ENCODE measurements at places on chromosomes 4 and X.

DNA sequence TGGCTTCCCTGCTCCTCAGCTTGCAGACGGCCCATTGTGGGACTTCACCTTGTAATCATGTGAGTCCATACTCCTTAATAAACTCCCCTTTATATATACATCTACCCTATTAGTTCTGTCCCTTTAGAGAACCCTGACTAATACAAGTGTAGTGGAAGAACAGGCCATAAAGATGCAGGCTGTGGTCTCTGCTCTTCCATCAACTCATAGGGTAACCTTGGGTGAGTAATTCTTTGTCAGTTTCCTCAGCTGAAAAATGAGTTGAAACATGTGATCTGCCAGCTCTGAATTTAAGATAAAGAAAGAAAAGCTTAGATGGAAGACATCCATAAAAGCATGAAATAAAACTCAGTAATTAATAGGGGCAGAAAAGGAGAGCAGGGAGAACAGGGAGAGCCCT lies 103.6 kb downstream of the ENOX2 start:
- no peak for DNase-seq

- DNase-seq = no peak
Observed at GRCh38 chrX:46648660-46649059, 75.1 kb downstream of the CHST7 start.

DNA sequence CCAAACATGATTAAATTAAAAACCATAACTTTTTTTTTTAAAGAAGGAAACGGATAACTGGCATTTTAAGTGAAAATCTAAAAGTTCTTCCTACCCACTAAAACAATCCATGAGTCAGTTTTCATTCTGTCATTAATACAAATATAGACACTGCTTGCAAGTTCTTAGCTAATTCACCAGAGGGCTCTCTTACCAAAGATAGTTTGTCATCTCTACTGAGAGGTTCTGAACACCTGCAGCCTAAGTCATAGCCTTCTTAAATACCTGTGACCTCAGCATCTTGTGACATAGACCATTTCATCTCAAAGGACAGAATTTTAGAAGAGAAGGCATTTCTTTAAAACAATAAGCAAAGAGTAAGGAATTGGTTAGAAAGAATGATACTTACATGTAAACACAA lies 65.3 kb upstream of the FAM120C start:
- peak; percentile 13 for DNase-seq

DNA sequence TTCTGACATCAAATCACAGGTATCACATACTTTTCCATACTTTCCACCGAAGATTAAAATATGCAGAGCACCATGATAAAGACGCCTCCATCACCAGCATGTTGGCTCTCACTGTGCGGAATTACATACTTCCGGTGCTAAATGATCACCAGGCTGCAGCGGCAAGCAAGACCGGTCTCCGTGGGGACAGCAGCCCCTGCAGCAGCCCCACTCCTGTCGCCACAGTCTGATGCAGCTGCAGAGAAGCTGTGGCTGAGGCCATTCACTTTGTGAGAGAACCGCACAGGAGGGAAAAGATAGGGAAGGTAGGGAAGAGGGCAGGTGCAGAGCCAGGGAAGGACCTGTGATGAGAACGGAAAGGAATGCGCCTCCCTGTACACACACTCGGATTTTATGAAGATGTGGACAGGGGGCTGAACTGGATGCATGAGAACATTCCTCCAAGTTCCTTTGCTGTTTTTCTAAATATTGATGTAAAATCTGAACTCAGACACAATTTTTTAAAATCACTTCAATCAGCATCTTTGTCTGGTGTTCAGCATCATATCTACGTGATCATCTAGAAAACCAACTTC lies 38.3 kb downstream of the AFAP1 start:
- no peak for DNase-seq

DNA sequence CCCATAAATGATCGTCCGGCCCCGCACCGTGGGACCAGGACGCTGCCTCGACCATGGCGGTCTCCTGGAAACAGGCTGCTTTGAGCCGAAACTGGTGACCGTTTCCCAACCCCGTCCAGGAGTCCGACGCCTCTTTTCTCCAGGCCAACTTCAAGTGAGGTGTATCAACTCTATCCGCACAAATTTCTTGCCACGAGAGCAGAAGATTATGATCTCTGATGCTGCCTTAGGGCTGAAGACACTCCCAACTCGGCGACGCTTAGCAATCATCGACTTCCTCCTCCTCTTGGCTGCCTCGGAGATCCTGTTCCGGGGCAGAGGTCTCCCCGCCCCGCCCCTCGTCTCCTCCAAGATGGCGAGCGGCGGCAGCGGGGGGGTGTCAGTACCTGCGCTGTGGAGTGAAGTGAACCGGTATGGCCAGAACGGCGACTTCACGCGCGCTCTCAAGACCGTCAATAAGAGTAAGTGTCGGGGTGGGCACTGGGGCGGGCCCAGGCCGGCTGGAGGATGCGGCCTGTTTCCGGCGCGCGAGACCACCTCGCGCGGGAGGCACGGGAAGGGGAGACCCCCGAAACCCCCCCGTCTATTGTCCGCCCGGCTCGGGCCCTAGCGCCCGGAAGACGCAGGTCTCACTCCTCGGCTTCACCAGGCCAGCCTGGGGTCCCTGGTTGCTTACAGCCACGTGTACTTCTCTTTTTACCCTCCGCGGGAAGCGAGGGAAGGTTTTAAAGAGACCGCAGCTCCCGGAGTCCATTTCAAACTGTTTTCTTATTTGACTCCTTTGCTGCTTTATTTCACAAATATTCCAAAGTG lies at the start of gene SRP72:
Gene SRP72, plus strand, starts transcription at position 334 of the 813 bp plus-strand sequence. Its CDS starts 19 bp downstream, at position 353.
- peak; percentile 90 for DNase-seq

DNA sequence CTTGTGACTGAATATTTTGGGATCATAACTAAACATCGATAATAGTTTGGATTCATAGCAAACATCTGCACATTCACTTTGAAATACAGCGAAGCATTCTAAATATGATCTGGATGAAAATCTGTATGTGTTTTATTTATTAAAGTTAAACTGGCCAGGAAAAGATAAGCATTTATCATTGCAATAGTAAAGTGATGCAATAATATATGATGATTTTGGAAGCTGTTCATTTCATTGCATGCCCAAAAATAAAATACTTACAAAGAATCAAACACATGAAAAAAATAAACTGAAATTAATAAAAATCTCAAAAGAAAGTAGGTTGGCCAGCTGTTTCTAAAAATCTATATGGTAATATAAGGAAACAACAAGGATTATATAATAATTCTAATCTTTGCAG lies 1.9 kb downstream of the PRDM5 start:
- DNase-seq = no peak

DNA sequence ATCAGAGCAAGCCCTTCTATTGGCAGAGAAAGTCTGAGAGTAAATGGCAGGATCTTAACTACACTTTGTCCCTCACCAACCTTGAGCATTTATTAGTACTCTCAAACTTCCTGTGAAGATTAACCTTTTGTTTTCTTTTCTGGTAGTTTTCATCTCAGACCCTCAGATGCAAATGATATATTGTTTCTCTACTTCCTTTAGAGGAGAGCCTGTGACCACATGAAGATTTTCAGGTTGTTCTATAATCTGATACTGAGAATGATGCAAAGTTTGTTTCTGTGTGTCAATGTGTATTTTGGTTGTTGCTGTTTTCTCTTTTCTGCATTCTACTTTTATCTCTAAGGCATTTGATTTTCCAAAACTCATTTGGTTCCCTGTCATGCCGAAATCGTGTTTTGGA lies 165.8 kb upstream of the CYSLTR1 start:
- DNase-seq = peak; percentile 35

- no peak for DNase-seq
Observed at GRCh38 chr4:93212250-93212649, 616.3 kb upstream of the ATOH1 start.

GRCh38 chrX:53290441-53291041 lies 9.2 kb upstream of the IQSEC2 start:
- DNase-seq = no peak

- DNase-seq = no peak
Observed at GRCh38 chrX:17587366-17587765, 149.9 kb upstream of the SCML1 start.

DNA sequence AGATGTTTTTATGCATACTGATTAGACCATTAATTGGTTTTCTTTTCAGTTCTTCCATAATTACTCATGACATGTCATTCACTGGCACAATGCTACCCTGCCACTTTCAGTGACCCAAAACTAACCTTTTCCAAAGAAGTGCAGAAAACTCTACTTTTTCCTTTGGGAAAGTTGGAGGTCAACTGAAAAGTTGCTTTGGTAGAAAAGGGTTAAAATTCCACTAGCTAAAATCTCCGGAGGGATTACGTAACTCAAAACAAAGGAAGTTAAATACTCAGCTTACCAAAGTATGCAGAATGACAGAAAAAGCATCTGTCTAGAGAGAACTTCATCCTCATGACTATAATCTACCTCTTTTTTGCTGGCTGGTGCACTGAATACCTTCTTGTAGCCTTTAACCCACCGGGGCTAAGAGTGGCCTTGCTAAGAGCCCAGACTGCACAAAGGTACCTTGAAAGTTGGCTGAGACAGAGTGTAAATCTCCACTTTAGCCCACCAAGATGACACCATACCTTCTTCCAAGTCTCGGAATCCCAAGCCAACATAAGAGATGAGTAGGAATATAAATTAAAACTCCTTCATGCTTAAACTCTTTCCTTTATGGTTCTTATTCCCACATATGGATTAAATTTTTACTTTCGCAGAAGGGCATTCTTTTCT lies 1099.5 kb upstream of the INTU start:
- DNase-seq = no peak

GRCh38 chr4:72418458-72418857 lies 150.6 kb downstream of the ADAMTS3 start:
- no peak for DNase-seq

DNA sequence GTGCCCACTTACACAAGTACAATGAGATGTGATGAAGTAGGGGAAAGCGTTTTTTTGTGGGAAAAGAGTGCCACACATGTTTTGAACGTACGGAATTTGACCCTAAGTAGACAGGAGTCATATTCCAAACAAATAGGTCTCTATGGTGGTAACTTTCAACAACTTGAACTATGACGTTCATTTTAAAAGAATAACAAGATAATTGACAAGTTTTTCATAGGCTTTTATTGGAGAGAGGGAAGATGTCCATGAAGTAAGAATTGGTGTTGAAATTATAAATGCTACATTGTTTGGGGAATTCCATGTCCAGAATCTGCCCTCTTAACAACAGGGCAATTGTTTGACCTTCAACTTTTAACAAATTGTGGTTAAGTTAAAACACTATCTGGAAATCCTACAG lies 126.5 kb downstream of the GASK1B start:
- no peak for DNase-seq

GRCh38 chr4:141731481-141731880 lies 95.1 kb downstream of the IL15 start:
- DNase-seq = no peak

DNA sequence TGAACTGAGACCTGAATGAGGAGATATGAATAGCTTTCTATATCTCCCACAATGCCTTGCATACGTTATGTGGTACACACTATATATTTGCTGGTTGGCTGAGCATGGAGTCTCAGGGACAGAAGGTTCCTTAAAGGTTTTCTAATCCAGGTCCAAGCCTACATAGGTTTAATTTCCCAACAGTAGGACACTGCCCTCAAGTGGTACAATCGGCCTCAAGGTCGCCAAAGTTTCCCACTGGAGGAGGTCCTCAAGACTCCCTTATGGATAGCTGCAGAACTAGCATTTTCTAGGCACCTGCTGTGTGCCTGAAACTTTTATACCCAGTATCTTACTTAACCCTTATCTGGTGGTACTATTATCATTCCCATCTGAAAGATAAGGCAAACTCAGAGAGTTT lies 21.0 kb upstream of the EFNB1 start:
- DNase-seq = no peak

DNA sequence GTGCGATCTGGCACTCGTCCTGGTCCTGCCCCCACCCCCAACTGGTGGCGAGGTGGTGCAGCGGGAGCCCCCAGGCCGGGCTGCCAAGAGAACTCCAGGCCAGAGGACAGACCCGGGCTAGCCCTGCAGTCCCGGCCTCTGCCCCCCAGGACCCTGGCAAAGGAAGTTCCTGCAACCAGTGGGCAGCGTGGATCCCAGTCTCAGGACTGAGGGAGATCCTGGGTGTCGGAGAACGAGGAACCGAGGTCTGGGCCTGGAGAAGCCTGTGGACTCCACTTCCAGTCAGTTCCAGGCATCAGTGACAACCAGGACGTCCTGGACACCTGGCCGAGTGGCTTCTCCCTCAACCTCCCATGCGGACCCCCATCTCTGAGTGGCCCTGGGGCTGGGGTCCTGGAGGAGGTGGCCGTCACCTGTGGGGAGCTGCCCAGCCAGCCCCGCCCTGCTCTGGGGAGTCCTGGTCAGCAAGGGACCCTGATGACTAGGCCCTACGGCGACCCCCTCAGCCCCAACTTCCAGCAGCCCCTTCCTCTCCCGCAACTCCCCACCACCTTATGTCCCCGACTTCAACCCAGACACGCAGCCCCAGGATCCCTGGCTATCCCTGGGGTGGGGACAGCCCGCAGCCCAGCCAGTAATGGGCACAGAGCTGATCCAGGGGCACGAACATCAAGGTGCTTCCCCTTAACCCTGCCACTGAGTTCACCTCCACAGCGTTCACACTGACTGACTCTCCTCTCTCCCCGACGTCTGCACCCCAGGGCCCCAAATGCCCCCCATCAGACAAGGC lies 53.7 kb upstream of the NKX1-1 start:
- no peak for DNase-seq

- no peak for DNase-seq
Observed at GRCh38 chr4:31104043-31104442, 383.9 kb downstream of the PCDH7 start.

DNA sequence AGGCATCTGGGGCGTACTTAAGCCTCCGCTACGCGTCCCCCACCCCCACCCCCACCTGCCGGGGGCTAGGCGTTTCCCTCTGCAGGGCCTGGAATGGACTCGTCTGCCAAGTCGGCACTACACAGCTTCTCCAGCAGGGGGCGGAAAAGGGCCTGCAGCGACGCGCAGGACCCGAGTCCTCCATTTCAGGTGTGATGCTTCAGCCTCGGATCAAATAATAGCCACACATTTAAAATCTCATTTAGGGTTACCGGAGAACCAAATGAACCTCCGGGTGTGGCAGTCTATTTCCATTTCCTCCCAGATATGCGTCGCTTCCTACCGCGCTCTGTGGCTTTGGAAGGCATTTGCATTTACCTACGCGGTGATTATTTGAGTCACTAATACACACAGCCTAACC lies 2.9 kb downstream of the PAK3 start:
- peak; percentile 61 for DNase-seq

GRCh38 chr4:3287271-3287971 lies 5.4 kb upstream of the RGS12 start:
- DNase-seq = no peak

GRCh38 chr4:137425281-137425680 lies 107.0 kb downstream of the PCDH18 start:
- DNase-seq = no peak

- DNase-seq = no peak
Observed at GRCh38 chr4:162560073-162560472, 396.3 kb upstream of the FSTL5 start.

GRCh38 chr4:122434285-122434684 lies 22.2 kb downstream of the IL2 start:
- DNase-seq = no peak

DNA sequence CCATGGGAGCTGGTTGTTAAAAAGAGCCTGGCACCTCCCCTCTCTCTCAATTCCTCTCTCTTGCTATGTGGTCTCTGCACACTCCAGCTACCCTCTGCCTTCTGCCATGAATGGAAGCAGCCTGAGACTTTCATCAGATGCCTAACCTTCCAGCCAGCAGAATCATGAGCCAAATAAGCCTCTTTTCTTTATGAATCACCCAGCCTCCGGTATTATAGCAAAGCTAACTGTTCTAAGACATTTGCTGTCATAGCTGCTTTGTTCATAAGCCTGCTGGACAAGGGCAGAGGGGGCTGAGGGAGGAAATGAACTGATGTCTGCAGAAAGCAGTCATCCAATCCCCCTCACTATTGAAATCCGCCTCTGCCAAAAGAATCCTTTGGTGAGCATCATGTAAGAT lies 196.7 kb downstream of the ZNF330 start:
- DNase-seq = no peak
